ENCODE measurements at places on chromosomes 16 and 17.

GRCh38 chr16:9820476-9821246, 361.6 kb downstream of the GRIN2A start:
- no peak for DNase-seq

DNA sequence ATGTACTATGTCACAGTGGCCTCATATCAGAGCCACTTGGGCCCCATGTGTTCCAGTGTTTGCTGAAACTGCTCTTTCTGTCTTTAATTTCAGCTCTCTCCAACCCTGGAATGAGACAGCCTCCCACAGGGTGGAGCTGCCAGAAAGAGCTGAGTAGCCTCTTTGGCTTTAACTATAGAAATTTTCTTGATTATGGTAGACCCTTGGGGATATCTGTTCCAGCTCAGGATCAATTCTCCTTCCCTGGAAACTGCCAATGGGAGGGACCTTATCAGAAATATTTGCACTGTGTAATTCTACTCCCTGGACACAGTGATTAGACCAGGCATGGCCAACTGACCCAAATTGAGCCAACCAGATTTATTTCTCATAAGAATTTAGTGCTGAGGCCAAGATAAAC, 39.0 kb upstream of the KDM8 start:
- DNase-seq, result peak; percentile 22

- DNase-seq, result no peak
Measured at GRCh38 chr17:79631640-79632431, 21.0 kb upstream of the RBFOX3 start.

- DNase-seq, result no peak
Measured at GRCh38 chr16:80627108-80627507, 86.3 kb downstream of the DYNLRB2 start.

DNA sequence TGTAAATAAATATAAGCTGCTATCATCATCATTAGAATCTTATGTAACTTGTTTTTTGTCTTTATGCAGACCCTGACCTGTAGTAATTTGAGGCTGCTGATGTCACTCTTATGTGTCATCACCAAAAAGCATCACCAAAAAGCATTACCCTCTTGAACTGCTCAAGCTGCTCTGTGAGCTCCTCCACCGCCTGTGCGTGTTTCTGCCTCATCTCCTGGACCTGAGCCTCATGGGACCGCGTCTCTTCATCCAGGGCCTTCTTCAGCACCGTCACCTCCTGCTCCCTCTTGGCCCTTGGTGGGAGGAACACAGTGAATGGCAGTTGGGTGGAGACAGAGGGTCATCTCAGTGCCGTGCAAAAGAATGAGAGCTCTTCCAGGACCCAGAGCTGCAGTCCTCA, 82.4 kb downstream of the NDE1 start:
- peak; percentile 12 for DNase-seq

DNA sequence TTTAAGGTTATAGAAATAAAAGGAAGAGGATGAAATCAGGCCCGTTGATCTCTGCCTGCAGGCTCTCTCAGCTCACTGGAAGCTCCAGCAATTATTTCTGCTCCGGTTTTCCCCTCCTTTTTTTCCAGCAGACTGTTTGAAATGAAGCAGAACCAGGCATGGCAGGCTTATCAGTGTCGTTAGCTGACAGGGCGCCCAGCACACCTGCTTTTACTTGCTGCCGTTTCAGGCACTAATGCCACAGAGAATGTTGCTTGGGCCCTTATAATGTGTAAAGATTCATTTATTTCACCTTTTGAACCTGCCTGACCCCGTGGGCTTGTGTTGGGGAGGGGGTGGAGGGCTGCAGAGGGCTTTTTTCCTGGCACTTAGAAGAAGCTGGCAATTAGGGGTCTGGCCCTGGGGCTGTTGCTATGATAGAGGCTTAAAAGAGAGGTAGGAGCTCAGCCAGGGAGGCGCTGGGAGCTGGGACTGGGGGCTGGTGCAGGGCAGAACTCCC, 108.1 kb downstream of the IRX3 start:
- no peak for DNase-seq

GRCh38 chr17:68734187-68734900, 133.2 kb upstream of the FAM20A start:
- DNase-seq, result no peak

- DNase-seq, result no peak
Measured at GRCh38 chr16:58510776-58511628, 4.3 kb upstream of the SETD6 start.

- no peak for DNase-seq
Measured at GRCh38 chr16:70495425-70496182, 27.8 kb downstream of the COG4 start.

DNA sequence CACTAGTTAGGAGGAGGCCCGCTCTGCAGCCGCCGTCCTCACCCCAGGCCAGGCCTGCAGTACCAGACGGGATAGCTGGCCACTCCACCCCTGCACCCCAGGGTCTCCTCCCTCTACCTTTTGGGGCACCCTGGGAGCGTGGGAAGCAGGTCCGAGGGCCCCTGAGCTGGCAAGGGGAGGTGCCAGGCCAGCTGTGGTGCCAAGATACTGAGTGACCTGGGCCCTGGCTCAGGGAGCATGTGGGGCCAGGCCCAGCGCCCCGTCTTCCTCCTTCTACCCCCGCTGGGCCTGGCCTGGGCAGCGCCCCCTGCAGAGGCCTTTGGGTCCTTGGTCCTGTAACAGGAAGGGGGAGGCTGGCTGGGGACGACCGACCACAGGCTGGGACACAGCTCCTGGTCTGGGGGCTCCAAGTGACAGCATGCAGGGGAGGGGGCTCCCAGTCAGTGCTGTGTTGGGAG, 13.0 kb downstream of the PAM16 start:
- no peak for DNase-seq

- no peak for DNase-seq
Measured at GRCh38 chr17:36597226-36597625, 4.2 kb upstream of the MRM1 start.

DNA sequence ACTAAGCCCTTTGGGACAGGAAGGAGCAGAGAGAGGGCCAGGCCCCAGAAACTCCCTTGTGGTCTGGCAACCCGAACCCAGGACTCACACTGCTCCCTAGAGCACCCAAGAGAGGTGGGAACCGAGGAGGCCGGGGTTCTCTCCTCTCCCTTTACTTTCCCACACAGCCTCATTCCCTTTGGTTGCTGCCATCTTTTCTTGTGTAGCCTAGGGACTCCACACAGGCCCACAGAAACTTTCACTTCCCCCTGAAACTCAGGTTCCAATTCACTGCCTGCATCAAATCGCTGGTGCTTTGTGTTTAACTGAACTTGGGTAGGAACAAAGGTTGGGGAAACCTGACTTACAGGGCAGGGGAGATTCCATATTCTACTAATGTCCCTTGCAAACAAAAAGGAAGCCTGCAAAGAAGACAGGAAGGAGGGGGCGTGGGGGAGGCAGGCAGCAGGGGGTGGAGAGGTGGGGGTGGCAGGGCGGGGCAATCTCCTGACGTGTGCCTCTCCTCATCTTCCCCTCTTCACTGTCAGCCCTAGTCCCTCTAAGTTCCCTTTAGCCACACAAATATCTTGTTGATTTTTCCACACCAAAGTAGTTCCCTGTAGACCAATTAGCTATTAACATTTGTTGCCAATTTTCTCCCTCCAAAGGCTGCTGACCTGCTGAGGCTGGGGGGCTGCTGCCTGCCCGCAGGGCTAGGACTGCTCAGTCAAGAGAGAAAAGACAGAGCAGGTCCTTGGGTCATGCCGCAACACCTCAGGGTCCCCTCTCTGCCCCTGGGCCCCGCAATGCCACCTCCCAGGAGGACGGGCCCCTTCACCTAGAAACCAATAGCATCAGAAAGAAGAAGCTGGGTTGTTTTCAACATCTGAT, 8.0 kb downstream of the ST3GAL2 start:
- DNase-seq, result no peak

- DNase-seq, result peak; percentile 85
Measured at GRCh38 chr17:43570518-43570928, 24.4 kb upstream of the ETV4 start.

DNA sequence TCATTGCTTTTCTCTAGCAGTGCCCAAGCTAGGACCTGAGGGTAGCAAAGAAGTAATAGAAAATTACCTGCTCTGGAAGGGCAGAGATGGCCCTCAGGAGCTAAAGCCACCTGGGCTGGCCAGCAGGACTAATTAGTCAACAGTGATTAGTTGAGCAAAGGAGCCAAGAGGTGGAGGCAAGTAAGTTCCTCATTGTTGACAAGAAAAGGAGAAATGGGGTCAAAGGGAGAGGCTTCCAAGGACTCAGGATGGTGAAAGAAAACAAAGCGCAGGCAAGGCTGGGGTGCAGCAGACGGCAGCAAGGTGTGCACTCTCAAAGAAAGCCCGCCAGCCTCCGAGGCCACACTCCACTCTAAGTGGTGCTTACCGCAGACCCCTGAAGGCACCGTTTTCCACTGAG, 44.6 kb downstream of the CMTM4 start:
- no peak for DNase-seq

DNA sequence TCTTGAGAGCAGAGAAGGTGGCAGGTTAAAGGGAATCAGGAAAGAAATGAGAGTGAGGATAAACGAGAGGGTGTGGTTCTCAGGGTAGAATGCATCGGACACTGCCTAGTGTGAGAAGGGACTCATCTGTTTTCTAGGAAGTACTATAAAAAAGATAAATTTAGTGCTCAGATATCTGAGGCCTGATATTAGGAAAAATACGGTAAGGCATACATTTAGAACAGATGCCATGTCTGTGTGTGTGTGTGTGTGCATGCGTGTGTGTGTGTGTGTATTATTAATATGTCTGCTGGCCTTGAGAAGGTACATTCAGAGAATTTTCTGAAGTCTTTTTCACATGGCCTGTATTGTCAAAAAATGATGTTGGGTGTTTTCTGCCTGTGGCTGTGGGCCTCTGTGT, 414.8 kb downstream of the MAF start:
- DNase-seq, result no peak

- peak; percentile 92 for DNase-seq
Measured at GRCh38 chr16:3152277-3152990, 17.6 kb downstream of the ZNF213 start.

DNA sequence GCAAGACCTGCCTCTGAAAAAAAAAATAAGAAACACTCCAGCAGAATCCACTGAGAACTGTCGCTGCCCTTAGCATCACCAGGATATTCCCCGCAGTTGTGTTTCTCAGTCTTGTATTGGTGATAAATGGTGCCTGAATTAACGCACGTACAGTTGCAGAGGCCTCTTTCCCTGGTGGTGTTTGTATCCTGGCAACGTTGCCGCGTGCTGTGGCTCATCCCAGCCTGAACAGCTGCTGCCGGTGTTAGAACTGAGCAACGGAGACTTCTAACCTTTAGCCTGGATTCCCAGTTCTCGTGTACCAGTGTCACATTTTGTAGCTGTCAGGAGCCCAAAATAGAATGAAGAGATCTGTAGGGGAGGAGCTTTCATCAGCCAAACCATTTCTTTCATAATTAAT, 4.8 kb downstream of the MLYCD start:
- DNase-seq, result peak; percentile 23

- DNase-seq, result no peak
Measured at GRCh38 chr16:68291227-68291626, 19.5 kb downstream of the SLC7A6OS start.

DNA sequence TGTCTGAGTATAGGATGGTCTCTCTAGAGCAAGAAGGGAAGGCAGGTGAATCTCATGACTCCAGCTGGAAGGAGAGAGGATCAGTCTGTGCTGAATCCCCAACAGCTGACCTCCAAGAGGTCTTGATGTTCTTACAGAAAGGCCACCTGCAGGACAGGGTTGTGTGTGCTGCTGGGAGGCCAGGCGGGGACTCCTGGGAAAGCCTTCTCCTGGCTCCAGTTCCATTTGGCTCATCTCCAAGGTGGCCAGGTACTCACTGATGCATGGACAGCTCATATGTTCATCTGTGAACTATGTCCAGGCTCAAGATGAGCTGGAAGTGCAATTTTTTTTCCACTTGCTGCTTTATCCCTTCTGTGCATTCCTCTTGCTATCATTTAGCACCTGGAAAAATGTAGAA, 730.2 kb upstream of the RBFOX1 start:
- DNase-seq, result no peak

DNA sequence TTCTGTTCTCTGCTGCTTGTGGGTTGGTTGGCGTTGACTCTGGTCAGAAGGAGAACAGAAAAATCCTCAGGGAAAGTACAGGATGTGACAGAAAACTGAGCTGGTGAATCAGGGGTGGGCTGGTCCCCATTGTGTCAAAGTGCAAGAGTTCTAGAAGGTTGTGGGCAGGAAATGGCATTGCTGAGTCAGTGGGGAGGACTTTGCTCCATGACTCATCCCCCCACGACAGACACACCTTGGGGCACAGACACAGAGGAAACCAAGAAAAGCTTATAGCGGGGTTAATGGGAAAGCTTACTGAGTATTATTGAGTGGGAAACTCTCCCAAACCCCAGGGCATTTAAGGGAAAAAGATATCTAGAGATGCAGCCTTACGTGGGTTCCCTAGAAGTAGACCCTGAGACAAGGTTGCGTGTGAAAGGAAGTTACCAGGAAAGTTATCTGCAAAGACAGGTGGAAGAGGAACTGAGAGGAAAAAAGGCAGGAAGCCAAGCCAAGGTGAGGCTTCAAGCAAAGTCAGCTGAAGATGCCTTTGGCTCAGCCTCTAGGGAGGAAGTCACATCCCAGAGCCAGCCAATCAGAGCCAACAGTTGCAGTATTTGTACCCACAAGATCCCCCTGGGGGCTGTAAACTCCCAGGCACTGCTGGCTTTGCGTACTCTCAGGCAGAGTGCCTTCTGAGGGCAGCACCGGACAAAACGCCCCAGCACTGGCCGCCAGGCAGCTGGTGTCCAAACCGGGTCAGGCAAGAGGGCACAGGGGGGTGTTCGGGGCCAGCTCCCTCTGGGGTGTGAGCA, 86.4 kb downstream of the FOXL1 start:
- DNase-seq, result peak; percentile 96

- no peak for DNase-seq
Measured at GRCh38 chr17:10802496-10803284, 1.2 kb downstream of the TMEM238L start.

GRCh38 chr17:71849783-71850768, 270.7 kb upstream of the SOX9 start:
- peak; percentile 24 for DNase-seq

DNA sequence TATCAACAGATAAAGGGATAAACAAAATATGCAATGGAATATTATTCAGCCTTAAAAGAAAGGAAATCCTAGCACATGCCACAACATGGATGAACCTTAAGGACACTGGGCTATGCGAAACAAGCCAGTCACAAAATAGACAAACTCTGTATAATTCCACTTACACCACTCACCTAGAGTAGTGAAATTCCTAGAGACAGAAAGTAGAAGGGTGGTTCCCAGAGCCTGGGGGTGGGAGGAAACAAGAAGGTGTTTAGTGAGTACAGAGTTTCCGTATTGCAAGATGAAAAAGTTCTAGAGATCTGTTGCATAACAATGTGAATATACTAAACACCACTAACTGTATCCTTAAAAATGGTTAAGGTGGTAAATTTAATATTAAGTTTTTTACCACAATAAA, 10.0 kb downstream of the SPOP start:
- DNase-seq, result no peak

GRCh38 chr17:6325741-6326140, 109.2 kb downstream of the AIPL1 start:
- DNase-seq, result no peak

- DNase-seq, result peak; percentile 74
Measured at GRCh38 chr16:56611281-56611833, 3.0 kb downstream of the MT2A start.

GRCh38 chr17:79917902-79918484, 78.8 kb upstream of the CBX4 start:
- no peak for DNase-seq

Data from fibroblast of lung (primary cell).